ENCODE measurements at places on chromosomes 13 and 19. TPM values are rescaled to one million over a fixed set of nuclear protein-coding genes. Genes with fewer than 3 reads are reported as not detected.

- DNase-seq: no peak
These were observed 9.8 kb downstream of the ZGLP1 start for GRCh38 chr19:10299545-10300458.

DNA sequence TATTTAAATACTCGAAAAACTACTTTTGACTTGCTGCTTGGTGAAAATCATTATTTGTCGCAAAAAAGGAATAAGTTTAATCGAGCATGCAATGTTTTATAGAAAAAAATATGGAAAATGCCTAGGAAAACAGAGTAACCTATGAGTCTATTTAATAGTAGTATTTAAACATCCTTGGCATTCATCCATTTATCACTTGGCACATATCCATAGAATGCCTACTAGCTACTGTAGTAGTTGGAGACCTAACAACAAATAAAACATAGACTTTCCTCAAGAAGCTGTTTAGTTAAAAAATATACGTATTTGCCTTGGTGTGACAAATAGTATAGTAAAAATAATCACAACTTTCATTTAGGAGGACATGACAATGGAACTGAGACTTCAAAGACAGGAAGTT, 302.1 kb downstream of the DIAPH3 start:
- DNase-seq: no peak

GRCh38 chr19:35291259-35291658, 702 bp upstream of the MAG start:
- no peak for DNase-seq

- peak; percentile 77 for DNase-seq
These were observed 5.5 kb upstream of the SAE1 start for GRCh38 chr19:47124937-47125668.

DNA sequence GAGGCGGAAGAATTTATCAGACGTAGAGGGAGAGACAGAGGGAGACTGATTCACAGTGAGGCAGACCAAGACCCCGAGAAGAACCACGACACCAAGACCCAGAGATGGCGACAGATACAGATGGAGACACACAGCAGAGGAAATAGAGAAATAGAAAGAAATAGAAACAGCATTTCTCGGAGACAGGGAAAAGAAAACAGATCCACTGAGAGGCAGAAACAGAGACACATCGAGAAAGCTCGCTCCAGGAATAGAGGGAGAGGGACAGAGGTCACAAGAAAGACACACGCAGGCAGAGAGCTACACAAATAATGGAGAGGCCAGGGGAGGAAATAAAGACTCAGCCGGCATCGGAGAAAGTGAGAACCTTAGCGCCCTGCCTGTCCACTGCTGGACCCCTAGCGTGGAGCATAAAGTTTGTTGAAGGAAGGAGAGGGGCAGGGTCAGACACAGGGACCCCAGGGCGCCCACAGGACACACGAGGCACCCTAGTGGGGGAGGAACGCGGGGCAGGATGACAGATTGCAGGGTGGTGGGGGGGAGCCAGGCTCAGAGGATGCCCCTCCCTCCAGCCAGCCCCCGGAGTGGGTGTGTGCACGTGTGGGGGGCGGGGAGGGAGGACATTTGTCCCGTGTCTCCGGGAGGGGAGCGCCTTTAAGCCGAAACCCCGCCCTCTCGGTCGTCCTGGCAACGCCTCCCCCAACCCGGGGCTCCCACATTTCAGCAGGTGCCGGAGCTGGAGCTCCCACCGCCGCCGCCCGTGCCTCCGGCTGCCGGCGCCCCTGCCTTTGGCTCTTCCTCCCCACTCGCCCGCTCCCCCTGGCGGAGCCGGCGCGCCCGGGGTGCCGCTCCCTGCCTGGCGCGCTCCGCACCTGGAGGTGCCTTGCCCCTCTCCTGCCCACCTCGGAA, at the start of gene PRKCG:
Gene PRKCG (plus strand): TSS at position 716 of the 909 bp plus-strand sequence. CDS start 298 bp downstream, outside the sequence.
- DNase-seq: no peak

- no peak for DNase-seq
These were observed 6.8 kb downstream of the DCUN1D2 start for GRCh38 chr13:113483504-113484293.

The OLFM2 gene
- 18.9 TPM for polyA plus RNA-seq

The TLE6 gene
- 8.6 TPM for polyA plus RNA-seq

The CBLC gene
- polyA plus RNA-seq: 5.3 TPM

The CCNA1 gene
- 1.2 TPM for polyA plus RNA-seq

The KLK15 gene
- not detected for polyA plus RNA-seq

The ZFP14 gene
- polyA plus RNA-seq: 18.2 TPM
